Adipocyte (in vitro differentiated cells): ENCODE measurements at places on chromosomes 6 and 20.

DNA sequence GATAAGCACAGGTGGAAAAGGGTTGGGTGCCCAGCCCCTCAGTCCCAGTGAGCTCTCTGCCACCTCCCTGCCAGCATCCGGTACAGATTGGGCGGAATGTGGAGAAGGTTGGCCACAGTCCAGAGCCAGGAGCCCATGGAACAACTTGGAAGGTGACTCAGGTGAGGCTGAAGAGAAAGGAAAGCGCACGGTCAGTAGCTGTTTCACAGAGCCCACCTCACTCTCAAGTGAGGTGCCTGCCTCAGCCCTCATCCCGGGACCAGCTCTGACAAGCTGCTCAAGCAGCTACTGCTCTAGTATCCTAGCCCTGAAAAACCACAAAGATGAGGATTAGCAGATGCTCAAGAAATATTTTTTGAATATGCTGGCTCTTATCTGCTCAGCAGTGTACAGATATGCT, 1.1 kb upstream of the MMP24OS start:
- no peak for DNase-seq

- DNase-seq, result no peak
Measured at GRCh38 chr6:36241728-36242127, 28.1 kb upstream of the PNPLA1 start.

DNA sequence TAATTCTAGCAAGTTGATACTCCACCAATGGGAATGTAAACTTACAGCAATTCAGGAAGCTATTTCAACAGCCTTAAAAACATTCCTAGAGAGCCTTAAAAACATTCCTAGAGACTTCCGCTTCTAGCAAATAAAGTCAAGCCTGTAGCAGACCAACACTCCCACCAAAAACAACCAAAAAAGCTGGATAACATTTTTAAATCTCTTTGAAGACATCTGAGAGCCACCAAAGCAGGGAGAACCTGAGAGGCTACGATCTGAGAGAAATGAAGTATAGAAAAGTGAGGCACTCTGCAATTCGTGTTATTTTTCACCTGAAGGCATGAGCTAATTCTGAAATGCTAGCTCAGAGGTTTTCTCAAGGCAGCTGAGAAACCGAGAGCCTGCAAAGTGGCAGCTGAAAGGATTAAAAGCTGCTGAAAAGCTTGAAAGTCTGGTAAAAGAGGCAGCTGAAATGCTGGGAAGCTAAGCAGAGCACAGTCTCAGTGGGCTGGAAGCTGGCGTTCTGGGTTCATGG, 20.9 kb downstream of the GPR63 start:
- DNase-seq, result peak; percentile 32

- DNase-seq, result no peak
Measured at GRCh38 chr6:63721181-63721580, 85.6 kb downstream of the PHF3 start.

DNA sequence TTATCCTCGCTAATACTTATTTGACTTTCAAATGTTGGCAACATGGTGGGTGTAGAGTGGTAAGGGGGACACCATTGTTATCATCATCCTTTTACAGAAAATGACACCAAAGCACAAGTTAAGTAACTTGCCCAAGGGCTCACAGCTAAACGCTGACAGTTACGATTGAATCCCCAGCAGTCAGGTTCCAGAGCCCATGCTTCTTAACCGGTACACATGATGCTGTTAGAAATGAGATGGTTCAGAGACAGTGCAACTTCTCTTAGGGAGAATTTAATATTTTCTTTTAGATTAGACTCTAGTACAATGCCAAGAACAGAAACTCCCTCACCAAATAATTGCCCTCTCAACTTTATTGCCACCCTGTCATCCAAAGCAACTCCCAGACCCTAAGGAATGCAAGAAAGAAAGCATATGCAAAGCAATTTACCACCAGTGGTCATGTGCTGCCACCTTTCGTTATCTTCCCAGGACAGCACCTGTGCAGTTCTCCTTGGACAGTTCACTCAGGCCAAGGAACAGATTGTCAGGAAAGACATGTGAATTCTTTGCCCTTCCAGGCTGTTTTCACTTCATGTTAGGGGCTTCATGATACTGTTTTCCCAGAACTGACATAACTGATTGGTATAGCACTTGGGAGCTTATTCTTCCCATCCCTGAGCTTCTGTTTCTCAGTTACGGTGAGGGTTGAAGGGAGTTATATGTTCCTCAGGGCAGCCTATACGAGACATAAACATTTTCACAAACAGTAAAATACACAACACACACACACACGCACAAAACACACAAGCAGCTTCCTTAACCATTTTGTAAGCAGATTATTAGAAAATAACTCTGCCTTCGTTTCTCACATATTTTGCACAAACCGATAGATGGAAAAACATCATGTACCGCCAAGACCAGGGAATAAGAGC, 5.1 kb downstream of the HLA-DMA start:
- peak; percentile 36 for DNase-seq

DNA sequence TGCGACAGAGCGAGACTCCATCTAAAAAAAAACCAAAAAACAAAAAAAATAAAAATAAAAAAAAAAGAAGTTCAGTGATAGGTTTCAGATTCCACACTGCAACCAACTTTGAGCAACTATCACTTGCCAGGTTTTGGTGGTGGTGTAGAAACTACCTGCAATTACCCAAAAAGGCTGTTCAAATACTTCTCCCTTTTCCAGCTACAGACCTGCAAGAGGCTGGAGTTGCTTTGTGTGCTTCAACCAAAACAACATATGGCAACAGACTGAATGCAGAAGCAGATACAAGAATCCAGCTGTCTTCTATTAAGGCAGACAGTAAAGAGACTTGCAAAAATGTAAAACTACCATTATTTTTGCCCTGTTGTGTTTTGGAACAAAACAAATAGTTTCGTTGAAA, 9.3 kb upstream of the BCAS1 start:
- DNase-seq, result no peak

GRCh38 chr6:5167501-5167900, 82.4 kb downstream of the PPP1R3G start:
- peak; percentile 22 for DNase-seq
